Ecto neural progenitor cell (in vitro differentiated cells): ENCODE measurements at places on chromosomes 5 and 9.
A peak's percentile ranks its signal among the peaks of the same experiment; 100 is the strongest.

DNA sequence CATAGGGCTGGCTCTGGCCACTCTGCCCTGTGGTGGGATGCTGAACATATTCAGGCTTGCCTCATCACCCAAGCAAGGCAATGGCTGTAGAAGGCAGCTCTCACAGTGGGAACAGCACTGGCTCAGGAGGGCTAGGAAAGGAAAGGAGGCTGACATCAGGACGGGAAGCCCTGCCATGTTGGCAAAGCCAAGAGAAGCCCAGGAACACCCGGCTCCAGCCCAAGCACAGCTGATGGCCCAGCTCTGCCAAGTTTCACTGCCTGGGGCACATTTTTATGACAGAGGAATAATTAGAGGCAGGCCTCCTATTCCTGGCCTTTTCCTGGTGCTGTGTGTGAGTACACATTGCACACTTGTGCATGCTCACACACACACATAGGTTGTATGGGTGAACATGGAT, 163.6 kb upstream of the SMIM23 start:
- no peak for DNase-seq

GRCh38 chr5:74717596-74717995, 32.6 kb downstream of the HEXB start:
- no peak for DNase-seq

DNA sequence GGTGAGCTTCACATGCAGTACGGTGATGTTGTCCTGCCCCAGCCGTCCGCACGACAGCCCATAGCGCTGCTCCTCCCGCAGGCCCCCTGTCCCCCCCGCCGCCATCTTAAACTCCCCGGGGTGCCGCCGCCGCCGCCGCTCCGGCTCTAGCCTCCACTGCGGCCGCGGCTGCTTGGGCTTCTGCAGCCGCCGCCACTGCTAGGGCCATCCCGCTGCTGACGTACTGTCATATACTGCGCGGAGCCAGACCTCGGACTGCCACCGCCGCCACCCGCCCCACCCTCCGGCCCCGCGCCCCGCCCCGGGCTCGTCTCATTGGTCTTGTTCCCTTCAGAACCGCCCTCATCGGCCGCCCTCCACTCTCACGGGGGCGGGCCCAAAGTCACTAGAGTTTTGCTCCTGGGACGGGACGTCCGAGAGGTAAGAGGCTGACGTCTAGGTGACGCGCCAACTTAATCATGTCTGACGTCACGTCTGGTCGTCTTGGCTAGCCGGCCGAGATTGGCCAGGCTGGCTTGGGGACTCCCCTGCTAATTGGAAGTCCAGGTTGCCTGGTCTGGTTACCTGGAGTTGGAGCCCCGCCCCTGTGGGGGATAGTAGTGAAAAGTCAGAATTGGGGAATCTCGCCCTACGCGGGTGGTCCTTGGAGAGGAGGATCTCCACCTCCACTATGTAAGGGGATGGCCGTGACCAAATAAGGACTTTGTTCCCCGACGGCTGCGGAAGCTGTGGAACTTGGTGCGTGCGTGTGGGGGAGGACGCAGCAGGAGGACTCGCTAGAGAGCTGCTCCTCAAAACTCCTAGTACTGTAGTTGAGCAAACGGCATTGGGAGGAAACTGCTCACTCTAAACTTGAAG, at the start of gene ELL2:
ELL2 (minus strand) TSS at position 235 of the 858 bp plus-strand sequence; CDS start at position 105, 130 bp downstream.
- peak; percentile 94 for DNase-seq

DNA sequence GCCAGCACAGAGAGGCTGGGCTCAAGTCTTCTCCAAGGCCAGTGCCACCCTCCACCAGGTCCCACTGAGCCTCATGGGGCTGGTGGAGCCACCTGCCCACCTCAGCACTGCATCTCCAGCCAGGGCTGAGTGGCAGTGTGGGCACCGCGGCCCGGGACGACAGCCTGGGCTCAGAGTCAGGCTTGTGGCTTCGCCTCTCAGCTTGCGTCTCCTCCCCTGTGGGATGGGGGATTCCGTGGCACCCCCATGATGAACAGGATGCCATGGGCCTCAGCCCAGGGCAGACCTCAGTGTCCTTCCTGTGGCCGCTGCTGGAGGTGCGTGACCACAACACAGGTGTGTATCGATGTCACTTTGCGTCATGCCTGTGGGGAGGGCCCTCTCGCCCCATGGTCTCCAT, 136.4 kb upstream of the PPP1R26 start:
- no peak for DNase-seq

DNA sequence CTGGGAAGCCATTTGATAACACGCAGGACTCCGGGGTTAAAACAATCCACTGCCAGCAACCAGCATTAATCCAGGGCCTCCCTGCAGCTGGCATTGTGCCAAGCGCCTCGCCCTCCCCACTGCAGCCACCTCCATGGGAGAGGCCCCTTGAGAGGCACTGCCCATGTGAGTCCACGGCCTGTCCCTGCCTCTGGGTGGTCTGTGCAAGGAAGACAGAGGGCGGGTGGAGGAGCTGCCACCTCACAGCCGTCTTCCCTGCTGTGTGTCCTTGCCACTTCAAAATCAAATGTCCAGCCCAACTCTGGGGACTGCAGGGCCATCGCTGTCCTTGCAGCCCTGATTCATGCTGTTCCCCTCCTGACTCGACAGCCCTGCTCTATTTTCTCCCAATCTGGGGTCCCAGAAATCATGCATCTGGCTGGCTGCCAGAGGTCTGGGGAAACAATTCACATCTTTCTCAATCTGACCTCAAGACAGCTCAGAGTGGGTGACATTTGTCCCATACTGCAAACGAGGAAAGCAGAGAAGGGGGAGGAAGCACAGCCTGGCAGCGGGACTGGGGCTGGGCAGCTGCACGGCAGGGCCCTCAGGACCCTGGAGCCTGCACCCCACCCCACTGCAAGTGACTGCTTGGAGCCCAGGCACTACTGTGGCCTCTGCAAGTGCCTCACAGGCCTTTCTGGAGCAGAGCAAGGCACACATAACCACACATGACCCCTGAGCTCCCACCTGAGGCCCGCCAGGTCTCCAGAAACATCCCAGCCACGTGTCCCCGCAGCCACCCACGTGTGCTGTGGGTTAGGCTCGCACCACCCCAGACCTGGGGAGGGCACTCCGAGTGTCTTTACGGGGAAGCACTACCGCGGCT, 15.7 kb downstream of the BRD3OS start:
- DNase-seq: no peak

- DNase-seq: no peak
Measured at GRCh38 chr9:32554107-32554506, 1.7 kb upstream of the TOPORS start.

GRCh38 chr5:95799191-95799835, 23.2 kb downstream of the GLRX start:
- DNase-seq: no peak

GRCh38 chr5:59099270-59099994, 516.6 kb downstream of the RAB3C start:
- no peak for DNase-seq

DNA sequence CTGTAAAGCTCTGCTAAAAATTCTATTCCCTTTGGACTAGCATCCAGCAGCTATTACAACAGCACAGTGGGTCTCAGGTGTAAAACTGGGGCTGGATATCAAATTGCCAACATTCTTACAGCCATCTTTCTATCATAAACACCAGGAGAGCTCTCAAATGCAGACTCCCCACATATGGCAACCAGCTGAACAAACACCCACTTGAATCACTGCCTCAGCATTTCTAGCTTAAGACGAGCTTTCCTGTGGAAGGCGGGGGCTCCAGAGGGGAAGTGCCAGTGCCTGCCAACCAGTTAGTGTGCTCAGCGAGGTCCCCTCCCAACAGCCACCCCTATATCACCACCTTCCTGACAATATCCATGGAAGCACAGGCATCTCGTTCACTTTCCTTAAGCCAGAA, 62.2 kb downstream of the IPPK start:
- peak; percentile 32 for DNase-seq

DNA sequence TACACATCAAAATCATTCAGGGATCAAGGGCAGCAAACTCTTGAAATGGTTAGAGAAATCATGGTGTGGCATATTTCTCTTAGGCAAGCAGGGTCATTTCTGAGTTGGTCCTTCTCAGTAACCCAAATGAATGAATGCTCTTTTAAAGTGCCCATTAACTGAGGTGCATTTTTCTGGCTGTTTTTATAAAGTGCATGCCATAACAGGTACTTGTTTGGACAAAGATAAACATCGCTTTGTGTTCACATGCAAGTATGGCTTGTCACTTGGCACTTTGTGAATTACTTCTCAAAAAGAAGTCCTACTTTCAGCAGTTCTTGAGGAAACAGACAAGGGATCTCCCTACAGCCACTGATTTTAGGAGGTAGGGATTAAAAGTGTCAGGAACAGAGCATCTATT, 64.8 kb upstream of the IFNE start:
- DNase-seq: no peak

DNA sequence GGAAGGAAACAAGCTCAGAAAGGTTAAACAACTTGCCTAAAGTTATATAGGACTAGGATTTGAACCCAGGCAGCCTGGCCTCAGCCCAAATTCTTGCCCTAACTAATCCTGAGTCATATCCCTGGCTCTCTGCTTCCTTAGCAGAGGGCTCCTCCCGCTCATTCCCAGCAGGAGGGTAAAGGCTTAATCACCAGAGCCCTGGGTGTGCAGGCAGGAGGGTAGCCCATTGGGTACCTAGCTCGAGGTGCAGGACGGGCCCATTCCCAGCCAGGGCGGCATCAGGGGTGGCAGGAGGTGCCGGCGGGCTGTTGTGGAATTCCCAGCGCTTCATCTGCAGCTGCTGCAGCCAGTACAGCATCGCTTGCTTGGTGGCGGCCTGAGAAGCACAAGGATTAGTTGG, 3.9 kb downstream of the TBC1D2 start:
- no peak for DNase-seq

- DNase-seq: no peak
Measured at GRCh38 chr5:138536215-138536614, 6.8 kb downstream of the ETF1 start.

DNA sequence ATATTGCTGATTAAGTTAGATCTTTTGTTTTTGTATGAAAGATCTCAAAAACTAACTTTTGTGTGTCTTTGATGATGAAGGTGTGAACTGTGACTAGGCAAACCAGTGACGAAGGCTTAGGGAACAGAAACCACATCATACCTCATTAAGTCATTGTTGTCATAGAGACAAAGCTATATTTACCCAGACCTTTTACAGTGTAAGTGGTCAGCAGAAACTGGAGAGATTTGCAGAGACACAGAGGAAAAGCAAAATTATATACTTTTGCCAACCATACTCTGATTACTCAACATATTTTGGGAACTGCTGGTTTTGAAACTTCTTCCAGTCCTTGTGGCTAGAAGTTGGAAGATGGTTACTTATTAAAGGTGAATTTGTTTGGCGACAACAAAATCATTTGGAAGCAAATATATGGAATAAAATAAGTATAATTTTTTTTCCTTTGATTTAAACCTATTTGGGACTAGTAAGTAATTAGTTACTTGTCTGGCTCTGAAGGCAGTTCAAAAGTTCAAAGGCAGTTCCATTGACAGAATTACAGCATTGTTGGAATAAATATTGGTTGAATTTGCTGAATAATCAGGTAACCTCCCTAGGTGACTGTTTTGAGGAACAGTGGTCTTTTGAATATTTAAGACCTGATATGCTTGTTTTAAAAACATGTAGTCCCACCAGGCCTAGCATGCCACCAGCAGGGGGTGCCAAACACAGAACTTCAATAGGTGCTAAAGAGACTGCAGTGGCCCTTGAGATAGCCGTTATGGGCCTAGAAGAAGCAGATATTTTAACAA, 103.8 kb downstream of the RPS23 start:
- DNase-seq: peak; percentile 73

DNA sequence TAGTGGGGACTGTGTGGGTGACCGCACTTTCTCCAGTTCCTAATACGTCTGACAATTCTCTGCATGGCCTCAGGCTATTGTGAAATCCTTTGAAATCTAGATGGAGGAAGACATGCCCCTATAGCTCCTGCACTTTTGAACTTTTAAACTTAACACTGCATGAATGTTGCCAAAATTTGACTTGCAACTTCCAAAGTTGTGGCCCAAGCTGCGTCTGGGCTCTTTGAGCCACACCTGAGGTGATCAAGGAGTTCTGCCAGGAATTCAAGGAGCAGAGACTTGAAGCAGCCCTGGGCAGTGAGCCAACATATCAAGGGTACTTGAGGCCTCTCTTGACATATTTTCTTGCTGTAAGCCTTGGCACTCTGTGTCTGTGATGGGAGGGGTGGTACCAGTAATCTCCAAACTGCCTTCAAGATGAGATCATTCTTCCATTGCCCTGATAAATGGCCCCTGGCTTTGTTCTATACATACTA, 1336.1 kb upstream of the CDH9 start:
- no peak for DNase-seq

DNA sequence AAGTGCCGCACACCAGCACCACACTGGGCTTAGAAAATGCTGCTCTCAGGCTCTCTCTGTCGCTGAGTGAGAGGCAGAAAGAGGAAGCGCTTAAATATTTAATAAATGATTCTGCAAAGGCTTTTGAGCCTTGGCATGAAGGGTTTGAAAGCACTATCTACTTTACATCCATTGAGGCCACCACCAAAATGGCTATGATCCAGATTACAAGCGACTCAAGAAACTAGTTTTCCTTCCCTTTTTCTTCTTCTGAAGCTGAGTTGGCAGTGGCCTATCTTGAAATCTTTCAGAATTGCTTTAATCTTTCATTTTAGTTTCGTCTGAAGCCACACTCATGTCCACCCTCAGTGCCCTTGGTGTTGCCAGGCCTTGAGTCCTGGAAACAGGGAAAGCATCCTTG, 59.5 kb downstream of the EBF1 start:
- DNase-seq: no peak

DNA sequence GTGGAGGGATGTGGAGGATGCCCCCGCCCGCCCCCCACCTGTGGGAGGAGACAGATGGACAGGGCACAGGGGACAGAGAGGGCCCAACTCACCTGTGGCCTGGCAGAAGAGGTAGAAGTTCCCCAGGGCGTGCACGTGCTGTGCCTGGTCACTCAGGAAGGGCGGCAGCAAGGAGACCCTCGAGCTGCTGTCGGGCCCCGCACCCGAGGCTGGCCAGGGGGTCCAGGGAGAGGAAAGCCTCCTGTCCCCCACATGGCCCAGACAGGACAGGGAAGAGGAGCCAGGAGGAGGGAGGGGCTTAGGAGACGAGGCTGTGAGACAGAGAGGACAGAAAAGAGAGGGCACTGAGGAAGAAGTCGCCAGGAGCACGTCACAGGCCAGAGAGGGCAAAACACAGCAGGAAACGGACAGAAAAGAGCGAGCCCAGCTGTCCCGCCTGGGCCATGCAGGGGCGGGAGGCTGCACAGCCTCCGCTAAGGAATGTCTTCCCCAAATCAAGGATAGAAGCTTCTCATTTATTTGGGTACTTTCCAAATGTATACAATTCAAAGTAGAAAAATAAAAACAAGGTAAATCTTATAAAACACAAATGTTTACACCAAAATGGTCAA, 58.5 kb downstream of the SECISBP2 start:
- no peak for DNase-seq

DNA sequence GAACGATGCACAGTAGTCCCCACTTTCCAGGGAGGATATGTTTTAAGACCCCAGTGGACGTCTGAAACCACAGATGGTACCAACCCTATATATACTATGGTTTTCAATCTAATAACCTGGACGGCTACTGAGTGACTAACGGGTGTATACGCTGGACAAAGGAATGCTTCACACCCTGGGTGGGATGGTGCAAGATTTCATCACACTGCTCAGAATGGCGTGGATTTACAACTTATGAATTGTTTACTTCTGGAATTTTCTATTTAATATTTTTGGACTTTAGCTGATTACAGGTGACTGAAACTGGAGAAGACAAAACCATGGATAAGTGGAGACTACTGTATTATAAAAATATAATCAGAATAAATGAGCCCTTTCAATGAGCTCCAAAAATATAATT, 147.6 kb upstream of the TRIM32 start:
- DNase-seq: no peak

- no peak for DNase-seq
Measured at GRCh38 chr5:31738199-31738598, 99.3 kb downstream of the PDZD2 start.
